ENCODE measurements at places on chromosomes 7 and 10. TPM values are rescaled to one million over a fixed set of nuclear protein-coding genes. Genes with fewer than 3 reads are reported as not detected.

Gene AKR1C8
- total RNA-seq = not detected

Gene IFIT3
- 27.7 TPM for total RNA-seq

Gene SLC18A3
- not detected for total RNA-seq

Gene MNX1
- 0.17 TPM for total RNA-seq

Gene SAP25
- total RNA-seq = not detected

Gene EPHA1
- total RNA-seq = not detected

Data from subcutaneous adipose tissue (tissue), 4 donors.